Stomach (tissue), 19 donors: ENCODE measurements at places on chromosomes 13 and 19. TPM values are rescaled to one million over a fixed set of nuclear protein-coding genes. Genes with fewer than 3 reads are reported as not detected.
A peak's percentile ranks its signal among the peaks of the same experiment; 100 is the strongest.

- peak; percentile 80 for DNase-seq
Observed at GRCh38 chr19:45424191-45425058, 708 bp upstream of the ERCC1 start.

DNA sequence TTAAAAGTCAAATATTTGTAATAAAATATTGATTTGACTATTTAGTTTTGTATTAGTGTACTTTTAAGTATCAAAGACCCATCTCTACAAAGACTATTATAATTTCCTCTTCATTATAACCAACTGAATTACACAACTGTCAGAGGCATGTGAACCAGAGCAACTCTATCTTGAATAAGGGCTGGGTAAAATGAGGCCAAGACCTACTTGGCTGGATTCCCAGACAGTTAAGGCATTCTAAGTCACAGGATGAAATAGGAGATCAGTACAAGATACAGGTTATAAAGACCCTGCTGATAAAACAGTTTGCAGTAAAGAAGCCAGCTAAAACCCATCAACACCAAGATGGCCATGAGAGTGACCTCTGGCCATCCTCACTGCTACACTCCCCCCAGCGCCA is 36.2 kb upstream of the ATP12A start:
- no peak for DNase-seq

DNA sequence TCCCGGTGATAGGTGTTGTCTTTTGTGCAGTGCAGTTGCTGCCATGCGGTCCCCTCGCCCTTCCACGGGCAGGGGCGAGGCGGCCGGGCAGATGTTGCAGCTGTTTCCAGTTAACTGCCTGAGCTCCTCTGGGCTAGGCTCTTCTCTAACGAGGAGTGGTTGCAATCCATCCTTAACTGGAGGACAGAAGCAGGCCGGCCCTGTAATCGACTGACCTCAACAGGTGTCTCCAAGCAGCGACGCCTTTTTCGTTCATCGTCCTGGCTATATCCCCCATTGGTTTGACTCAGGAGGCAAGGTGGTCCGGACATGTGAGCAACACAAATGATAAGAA is 1.9 kb upstream of the TSC22D1 start:
- DNase-seq, result peak; percentile 33

DNA sequence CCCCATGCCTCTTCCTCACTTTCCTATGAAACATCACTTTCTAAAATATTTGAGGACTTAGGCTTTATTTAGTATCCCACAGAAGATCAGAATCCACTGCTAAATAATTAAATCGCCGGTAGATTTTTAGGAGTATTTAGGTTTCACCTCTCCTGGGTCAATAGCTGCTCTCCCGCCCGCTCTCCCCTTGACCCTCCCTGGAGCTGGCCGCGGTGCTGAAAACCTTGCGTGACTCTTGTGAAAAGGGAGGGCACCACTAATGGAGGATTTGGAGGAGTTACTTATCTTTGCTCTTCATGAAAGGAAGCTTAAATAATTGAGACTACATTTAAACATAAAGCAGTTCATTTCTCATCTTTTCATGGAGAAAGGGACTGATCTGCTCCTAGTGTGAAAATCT is 14.1 kb downstream of the POU4F1 start:
- DNase-seq, result peak; percentile 72

GRCh38 chr19:27828829-27829228 is 1384.1 kb downstream of the UQCRFS1 start:
- no peak for DNase-seq

DNA sequence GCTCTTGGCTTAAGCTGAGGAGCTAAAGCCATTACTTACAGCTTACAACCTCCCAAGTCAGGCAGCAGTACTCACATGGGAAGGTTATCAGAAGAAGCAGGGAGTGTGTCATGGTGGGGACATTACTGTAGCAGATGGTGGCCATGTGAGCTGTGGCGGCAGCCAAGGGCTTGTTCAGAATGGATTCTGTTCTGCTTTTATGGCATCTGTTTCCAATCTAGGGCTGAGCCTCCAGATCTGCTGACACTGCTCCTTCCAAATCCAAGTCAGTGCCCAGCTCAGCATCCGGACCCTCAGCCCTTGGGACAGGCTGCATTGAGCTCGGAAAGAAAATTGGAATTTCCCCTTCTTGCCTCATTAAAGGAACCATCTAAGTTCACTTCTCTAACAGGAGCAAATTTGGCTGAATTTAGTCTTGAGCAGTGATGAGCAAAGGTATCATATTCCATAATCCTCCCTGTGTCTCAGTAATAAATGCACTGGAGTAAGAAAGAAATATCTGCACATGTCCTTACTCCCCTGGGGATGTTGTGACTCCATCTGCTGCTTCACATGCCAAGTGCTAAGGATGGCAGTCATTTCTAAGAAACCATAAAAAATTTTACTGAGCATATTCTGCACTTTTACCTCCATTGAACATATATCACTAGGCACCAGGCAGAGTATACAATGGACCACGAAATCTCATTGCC is 73.9 kb downstream of the KCTD12 start:
- no peak for DNase-seq

DNA sequence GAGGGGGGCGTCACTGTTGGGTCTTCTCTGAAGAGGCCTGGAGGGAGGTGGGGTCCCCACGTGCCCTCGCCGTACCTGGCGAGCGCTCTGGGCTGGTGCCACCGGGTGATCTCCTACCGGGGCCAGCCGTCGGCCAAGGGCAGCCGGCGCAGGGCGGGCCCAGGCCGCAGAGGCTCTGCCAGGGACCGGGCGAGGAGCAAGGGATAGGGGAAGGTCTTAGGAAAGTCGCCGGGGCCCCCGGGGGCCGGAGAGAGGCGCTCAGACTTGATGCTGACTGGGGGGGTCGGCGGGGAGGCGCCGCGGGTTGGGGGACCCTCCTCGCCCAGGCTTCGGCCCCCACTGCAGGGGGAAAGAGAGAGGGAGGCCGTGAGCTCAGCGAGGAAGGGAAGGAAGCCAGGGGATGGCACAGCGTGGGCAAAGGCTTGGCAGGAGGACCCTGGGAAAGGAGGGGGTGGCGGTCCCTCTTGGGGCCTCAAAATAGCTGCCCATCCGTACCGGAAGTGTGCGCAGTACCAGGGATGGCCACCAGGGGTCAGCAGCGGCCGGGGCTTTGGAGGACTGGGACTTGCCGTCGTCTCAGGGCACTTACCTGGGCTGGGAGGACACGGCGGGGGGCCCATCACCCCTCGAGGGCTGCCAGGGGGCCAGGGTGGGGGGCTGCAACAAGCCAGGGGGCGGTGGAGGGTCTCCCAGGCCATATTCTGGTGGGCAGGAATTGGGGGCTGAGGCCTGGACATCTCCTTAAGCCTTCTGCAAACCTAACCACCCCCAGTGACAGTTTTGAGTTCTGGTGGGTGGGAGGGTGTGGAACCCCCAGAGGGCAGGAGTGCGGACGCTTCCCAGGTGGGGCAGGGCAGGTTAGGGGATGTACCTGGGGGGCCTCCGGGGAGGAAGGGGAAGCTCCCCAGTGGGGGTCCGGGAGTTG is 7.7 kb upstream of the TMEM161A start:
- peak; percentile 88 for DNase-seq

- DNase-seq, result no peak
Observed at GRCh38 chr19:6086068-6086788, 24.1 kb downstream of the RFX2 start.

DNA sequence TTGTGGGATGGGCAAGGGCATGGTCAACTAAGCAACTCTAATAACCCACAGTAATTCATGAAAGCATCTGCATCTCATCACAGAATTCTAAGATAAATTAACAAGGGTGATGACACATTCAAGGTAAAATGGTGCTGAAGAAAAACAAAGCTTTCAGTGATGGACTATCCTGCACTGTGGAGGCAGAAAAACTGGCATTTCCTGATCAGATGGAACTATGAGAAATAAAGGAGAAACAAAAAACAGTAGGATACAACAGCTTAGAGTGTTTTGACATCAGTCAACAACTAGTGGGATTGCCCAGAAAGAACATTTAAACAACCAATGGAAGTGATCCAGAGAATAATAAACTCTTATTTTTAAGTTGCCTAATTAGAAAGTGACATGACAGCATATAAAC is 327.0 kb downstream of the KLF5 start:
- no peak for DNase-seq

DNA sequence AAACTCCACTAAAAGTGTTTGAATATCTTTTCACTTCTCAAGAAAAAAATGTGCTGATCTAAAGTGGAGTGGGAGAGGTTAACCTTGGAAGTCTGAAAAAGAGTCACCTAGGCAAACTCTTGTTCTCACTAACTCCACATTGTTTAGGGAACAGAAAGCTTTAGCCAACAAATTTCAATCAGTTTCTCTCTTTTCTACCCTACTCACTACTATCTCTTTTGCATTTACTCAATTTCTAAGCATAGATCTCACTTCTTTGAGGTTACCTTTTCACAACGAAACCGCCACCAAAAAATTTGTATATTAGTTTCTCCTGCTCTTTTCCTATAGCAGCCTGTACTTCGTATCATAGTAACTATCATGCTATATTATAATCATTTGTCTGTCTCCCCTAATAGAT is 6.3 kb downstream of the NHLRC3 start:
- no peak for DNase-seq

DNA sequence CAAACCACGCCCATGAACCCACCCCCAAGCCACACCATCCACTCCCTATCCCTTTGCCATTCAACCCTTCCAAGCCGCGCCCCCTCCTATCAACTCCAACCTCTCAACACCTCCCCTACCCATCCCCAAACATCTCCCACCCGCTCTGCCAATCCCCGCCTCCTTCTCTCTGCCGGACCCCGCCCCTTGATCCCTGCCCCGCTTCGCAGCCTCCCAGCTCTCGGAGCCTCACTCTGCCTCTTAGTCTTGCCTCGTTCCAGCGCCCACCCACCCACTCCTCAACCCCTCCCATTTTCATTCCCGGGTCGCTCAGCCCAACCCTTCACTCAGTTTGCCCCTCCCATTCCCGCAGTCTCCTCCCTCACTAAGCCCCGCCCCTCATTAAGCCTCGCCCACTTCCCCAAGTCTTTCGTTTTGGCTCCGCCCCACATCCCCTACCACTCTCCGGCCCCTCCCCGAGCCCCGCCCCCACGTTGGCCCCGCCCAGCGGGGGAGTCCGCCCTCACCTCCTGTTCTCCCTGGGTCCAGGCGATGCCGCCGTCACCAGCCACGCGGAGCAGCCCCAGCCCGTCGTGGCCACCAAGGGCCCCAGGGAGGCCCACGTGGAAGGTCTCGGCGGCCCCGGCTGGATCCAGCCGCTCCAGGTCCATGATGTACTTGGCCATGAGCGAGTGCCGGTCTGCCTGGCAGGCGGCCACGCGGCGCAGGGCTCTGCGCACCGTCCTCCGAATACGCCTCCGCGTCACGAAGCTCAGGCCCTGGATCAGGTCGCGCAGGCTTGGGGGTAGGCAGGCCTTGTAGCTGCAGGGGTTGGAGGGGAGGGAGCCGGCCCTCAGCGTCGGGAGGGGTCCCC is 5.7 kb downstream of the JAK3 start:
- peak; percentile 86 for DNase-seq

- DNase-seq, result peak; percentile 73
Observed at GRCh38 chr19:56106397-56106849, 14.7 kb downstream of the ZNF787 start.

GRCh38 chr19:9430444-9430843 is 4.9 kb downstream of the ZNF266 start:
- no peak for DNase-seq

GRCh38 chr19:55717251-55717650 is 21.0 kb downstream of the NLRP9 start:
- no peak for DNase-seq

GRCh38 chr13:23758798-23759527 is 130.2 kb downstream of the MIPEP start:
- DNase-seq, result no peak

DNA sequence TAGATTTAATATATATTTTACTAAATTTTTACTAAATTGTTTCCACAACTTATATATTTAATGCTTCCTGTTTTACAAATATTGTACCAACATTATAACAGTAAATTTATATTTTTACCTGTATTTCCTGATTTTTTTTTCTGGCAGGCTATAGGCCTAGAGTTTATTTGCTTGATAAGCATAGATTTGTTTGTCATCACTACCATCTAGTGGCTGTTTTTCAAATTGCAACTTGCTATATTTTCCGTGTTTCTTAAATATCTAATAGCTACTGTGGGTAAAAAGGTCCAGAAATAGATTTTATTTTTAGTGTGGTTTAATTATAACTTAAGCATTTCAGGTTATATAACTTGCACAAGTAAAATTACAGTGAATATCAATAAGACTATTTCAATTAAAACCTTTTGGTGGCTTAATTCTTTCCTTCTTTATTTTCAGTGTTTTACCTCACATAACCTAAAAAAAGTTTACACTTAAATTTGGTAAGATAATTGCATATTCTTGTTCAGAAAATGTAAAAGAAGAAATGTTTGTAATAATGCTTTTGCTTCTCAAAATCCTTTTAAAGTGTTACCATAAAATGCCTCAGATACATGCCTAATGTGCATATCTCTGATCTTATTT is 60.6 kb downstream of the NDFIP2 start:
- DNase-seq, result peak; percentile 85

The TPTE2 gene
- total RNA-seq, result not detected

The TSSK6 gene
- 3.0 TPM for total RNA-seq

The PTGIR gene
- 5.8 TPM for total RNA-seq

The TMC4 gene
- total RNA-seq, result 35.8 TPM

The ZNF730 gene
- not detected for total RNA-seq

The C13orf46 gene
- 3.9 TPM for total RNA-seq

The MBD3L5 gene
- total RNA-seq, result not detected

The PRR36 gene
- not detected for total RNA-seq

The FBXO17 gene
- total RNA-seq, result not detected

The LILRA1 gene
- total RNA-seq, result not detected

The LSM14A gene
- 227 TPM for total RNA-seq
